ENCODE measurements at places on chromosomes 11 and 22. TPM values are rescaled to one million over a fixed set of nuclear protein-coding genes. Genes with fewer than 3 reads are reported as not detected.

ST14 gene
- 0.81 TPM for total RNA-seq

FIBP gene
- 30.4 TPM for total RNA-seq

DNA sequence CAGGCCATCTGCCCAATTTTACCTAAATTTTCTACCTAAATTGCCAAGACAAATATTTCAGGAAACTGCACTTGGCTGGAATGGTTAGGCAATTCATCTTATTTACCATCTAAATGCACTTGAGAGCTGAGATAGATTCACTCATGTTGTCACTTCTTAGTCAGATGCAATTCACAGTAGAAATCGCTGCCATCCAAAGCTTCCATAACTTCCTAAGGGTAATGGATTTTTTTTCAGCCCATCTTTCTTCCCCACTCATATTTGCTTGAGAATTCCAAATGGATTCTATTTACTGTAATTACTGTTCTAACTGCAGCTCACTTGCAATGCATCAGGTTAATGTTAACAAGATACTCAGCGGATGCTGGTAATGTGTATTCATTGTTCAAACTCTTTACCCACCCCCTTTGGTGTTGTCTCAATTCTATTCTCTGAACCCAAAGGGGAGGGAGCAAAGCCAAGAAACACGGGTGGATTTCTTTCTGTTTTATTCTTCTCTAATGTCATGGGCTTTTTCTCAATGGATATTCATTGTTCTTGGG is 96.0 kb downstream of the TENM4 start:
- no peak overlapping the region for H3K27ac ChIP-seq
- no peak overlapping the region for H3K4me3 ChIP-seq
- H3K4me1 ChIP-seq, result no peaks in the 10 kb centered on the region
- H3K27me3 ChIP-seq, result no peaks in the 10 kb centered on the region
- H3K36me3 ChIP-seq, result no peaks in the 10 kb centered on the region
- DNase-seq, result no peak

DNA sequence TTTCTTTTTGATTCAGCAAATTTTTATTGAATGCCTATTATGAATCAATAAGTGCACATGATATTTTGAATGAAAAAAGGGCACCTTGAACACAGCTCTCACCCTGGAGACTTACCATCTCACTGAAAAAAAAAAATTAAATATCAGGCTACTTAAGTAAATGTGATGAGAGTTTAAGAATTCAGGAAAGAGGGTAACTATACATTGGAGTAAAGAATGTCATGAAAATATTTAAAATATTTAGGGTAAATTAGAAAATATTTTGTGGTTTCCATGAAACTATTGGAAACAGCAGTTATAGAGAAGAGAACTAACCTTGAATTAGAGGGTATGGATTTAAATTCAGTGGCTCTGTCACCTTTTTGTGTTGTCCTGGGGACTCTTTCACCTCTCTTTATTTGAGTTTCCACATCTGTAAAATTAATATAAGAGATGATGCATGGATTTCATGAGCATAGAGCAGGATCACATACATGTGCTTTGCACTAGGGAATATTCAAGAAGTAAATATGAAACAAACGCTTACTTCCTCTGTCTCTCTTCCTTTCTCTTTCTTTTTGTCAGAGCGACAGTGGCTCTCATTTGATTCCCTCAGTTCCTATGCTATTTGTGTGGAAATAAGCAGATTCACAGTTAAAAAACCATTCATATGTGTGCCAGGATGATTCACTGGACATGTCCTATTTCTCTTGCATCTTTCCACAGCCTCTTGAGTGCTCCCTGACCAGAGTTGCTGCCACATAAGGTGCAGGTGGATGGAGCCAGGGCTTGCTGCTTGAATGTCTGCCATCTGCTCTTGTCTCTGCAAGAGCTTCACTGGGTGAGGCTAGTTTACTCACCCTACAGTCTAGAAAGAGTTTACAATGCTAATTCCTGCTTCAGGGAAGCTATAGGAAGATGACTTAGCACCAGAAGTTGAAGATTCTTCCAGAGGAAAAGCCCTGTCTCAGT is 533.1 kb downstream of the ETS1 start:
- peak overlapping the region; percentile 86 for H3K4me3 ChIP-seq
- no peak for DNase-seq
- H3K27me3 ChIP-seq, result no peaks in the 10 kb centered on the region
- peak overlapping the region; percentile 93 for H3K27ac ChIP-seq
- H3K36me3 ChIP-seq, result no peaks in the 10 kb centered on the region

GRCh38 chr11:126132319-126132718 is 69.7 kb upstream of the CDON start:
- H3K27ac ChIP-seq, result peak overlapping the region; percentile 66
- peaks cover 4% of the 10 kb centered on the region for H3K4me1 ChIP-seq
- no peak overlapping the region for H3K4me3 ChIP-seq
- H3K36me3 ChIP-seq, result no peaks in the 10 kb centered on the region
